ENCODE measurements at places on chromosomes 7 and 10. TPM values are rescaled to one million over a fixed set of nuclear protein-coding genes. Genes with fewer than 3 reads are reported as not detected.

DNA sequence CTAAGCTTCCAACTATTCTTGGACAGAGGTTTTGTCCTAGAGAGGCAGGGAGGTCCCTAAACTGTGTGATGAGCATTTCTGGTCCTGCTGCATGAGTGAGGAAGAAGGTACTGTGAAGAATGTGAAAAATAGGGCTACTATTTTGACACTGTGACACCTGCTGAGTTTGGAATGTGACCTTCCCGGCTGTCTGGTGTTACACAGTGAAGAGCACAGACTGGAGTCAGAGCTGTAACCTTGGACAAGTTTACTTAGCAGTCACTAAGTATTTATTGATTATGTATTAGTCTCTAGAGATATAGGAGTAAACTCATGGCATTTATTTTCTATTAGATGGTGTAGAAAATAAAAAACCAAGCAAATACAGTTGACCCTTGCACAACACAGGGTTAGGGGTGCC, 12.3 kb downstream of the GOLGA7B start:
- H3K27ac ChIP-seq = no peak overlapping the region
- peaks cover 2% of the 10 kb centered on the region for H3K36me3 ChIP-seq
- H3K4me3 ChIP-seq = no peak overlapping the region
- no peak for DNase-seq
- H3K27me3 ChIP-seq = peaks cover 1% of the 10 kb centered on the region

CLDN4 gene
- 1.6 TPM for total RNA-seq

DNA sequence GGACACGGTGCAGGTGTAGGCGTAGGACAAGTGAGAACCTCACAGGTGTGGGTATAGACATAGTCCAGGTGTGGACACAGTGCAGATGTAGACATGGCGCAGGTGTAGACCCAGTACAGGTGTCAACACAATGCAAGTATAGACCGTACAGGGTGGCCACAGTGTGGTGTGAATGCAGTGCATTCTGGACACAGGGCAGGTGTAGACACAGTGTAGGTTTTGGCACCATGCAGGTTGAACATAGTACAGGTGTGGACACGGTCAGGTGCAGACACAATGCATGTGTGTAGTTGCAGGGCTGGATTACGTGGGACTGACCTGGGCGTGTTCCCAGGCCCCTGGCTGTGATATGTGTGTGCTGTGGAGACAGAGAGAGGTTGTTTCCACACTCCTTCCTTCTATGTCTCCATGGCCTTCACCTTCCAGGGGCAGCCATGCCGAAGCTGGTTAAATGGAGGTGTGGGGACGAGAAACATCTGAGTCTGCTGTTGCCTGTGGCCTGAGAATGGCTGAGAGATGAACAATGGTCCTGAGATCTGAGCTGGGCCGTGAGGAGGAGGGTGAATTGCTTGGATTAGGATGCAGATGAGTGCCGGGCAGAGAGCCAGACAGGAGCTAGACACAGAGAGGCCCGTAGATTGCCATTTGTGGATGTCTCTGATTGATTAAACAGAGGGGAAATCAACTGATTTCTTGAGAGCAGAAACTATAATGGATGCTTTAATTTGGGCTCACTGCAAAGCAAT, 343.9 kb upstream of the SHH start:
- H3K4me1 ChIP-seq = no peaks in the 10 kb centered on the region
- no peak for DNase-seq
- H3K36me3 ChIP-seq = peaks cover 3% of the 10 kb centered on the region
- no peak overlapping the region for H3K27ac ChIP-seq
- H3K4me3 ChIP-seq = no peak overlapping the region

GRCh38 chr7:146768957-146769356, 652.4 kb downstream of the CNTNAP2 start:
- no peak overlapping the region for H3K27ac ChIP-seq
- H3K4me1 ChIP-seq = no peaks in the 10 kb centered on the region
- no peak for DNase-seq
- H3K36me3 ChIP-seq = peaks cover 4% of the 10 kb centered on the region
- H3K27me3 ChIP-seq = no peaks in the 10 kb centered on the region

CPA2 gene
- total RNA-seq = not detected

DNA sequence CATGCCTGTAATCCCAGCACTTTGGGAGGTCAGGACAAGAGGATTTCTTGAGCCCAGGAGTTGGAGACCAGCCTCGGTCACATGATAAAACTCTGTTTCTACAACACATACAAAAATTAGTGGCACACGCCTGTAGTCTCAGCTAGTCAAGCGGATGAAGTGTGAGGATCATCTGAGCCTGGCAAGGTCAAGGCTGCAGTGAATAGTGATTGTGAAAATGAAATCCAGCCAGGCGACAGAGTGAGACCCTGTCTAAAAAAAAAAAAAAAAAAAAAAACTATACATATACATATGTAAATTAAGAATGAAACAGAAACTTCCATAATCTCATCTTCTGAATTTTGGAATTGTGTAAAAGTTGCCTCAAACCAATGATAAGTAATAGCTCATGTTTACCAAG, 18.2 kb upstream of the FAM170B start:
- no peaks in the 10 kb centered on the region for H3K4me1 ChIP-seq
- DNase-seq = no peak
- peaks cover 3% of the 10 kb centered on the region for H3K36me3 ChIP-seq

UCN3 gene
- not detected for total RNA-seq

ZNF32 gene
- 25.7 TPM for total RNA-seq

DNA sequence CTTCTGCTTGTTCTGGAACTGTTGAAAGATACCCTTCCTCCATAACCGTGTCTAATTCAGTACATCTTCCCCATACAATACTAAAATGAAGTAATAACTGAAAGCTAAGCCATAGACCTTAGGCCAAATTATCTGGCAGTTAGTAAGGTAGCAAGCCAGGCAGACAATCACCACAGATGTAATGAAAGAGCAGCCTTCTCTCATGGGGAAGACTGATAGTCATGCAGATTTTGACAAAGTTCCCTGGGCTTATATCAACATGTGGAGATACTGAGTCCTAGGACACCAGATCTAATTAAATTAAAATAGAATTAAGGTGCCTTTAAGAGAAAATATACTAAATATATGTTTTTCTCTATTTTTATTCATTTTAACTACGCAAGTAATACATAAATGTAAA, 61.5 kb downstream of the PON1 start:
- no peaks in the 10 kb centered on the region for H3K4me1 ChIP-seq
- no peak for DNase-seq
- H3K27ac ChIP-seq = no peak overlapping the region
- no peak overlapping the region for H3K4me3 ChIP-seq
- H3K36me3 ChIP-seq = no peaks in the 10 kb centered on the region

RHOBTB1 gene
- total RNA-seq = 20.3 TPM

- H3K4me1 ChIP-seq = peaks cover 7% of the 10 kb centered on the region
- no peak for DNase-seq
- H3K36me3 ChIP-seq = no peaks in the 10 kb centered on the region
- H3K27me3 ChIP-seq = no peaks in the 10 kb centered on the region
- no peak overlapping the region for H3K4me3 ChIP-seq
- no peak overlapping the region for H3K27ac ChIP-seq
Observed at GRCh38 chr7:25788961-25789620, 362.9 kb upstream of the NFE2L3 start.

DNA sequence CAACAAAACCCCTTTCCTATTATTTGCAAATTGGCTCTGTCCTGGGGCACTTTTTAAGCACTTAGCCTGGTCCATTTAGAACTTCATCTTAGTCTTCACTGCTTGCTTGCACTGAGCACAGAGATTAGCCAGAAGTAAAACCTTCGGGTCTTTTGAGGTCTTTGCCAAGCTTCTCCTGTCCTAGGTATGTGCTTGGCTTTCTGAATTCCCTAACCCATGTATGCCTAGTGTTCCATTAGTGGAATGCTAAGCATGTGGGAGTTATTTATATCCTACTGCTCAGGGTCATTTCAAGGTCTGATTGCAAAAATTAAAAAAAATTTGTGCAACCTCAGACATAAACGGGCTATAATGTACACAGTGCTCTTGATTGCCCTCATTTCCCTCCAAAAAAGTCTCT, 18.0 kb downstream of the ZNF37A start:
- no peak overlapping the region for H3K4me3 ChIP-seq
- no peaks in the 10 kb centered on the region for H3K27me3 ChIP-seq
- DNase-seq = no peak
- peaks cover 45% of the 10 kb centered on the region for H3K36me3 ChIP-seq
- H3K4me1 ChIP-seq = no peaks in the 10 kb centered on the region

STEAP1 gene
- 1.0 TPM for total RNA-seq

DNA sequence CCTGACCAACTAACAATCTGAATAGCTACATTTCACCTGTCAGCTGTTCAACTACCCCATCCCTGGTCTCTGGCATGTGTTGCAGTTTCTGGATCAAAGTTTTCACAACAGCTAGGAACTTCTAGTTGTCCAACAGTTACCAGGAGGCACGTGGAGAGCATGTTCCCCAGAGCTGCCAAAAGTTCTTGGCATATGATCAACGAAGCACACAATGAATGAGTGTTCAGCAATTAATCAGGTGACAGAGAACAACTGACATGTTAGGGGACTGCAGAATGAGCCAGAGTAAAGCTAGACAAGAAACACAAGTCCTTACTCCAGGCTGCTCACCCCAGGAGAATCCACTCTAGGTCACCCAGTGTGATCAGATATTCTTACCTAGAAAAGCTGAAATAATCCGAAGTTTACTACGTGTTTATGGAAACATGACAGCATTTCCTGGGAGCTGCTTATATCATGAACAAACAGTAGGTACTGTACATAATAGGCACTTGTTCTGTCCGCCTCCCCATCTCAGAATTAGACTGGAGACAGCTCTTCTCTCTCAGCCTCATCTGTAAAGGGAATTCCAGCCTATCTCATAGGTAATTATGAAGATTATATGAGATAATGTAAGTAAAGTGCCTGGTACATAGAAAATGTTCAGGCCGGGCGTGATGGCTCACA, 50.6 kb downstream of the ZNF438 start:
- H3K4me1 ChIP-seq = no peaks in the 10 kb centered on the region
- H3K36me3 ChIP-seq = peaks cover 4% of the 10 kb centered on the region
- no peak for DNase-seq
- no peaks in the 10 kb centered on the region for H3K27me3 ChIP-seq

DNA sequence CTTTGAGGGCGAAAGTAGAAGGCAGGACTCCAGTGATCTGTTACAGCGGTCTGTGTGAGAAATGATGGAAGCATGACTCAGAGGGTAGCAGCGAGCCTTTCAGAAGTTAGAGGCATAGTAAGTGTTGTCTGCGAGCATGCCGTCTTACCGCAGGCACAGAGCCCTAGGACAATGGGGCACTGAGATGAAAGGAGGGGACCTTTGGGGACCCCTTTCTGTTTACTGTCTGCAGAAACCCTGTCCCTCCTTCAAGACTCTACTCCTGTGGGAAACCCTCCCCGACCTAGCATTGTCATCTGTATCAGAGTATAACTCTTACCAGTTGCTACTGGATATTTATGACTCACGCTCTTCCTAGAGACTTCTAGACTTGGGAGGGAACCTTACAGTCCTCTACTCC, 87.2 kb upstream of the AGK start:
- no peaks in the 10 kb centered on the region for H3K36me3 ChIP-seq
- DNase-seq = no peak
- no peak overlapping the region for H3K4me3 ChIP-seq
- H3K4me1 ChIP-seq = no peaks in the 10 kb centered on the region
- H3K27ac ChIP-seq = no peak overlapping the region

DNA sequence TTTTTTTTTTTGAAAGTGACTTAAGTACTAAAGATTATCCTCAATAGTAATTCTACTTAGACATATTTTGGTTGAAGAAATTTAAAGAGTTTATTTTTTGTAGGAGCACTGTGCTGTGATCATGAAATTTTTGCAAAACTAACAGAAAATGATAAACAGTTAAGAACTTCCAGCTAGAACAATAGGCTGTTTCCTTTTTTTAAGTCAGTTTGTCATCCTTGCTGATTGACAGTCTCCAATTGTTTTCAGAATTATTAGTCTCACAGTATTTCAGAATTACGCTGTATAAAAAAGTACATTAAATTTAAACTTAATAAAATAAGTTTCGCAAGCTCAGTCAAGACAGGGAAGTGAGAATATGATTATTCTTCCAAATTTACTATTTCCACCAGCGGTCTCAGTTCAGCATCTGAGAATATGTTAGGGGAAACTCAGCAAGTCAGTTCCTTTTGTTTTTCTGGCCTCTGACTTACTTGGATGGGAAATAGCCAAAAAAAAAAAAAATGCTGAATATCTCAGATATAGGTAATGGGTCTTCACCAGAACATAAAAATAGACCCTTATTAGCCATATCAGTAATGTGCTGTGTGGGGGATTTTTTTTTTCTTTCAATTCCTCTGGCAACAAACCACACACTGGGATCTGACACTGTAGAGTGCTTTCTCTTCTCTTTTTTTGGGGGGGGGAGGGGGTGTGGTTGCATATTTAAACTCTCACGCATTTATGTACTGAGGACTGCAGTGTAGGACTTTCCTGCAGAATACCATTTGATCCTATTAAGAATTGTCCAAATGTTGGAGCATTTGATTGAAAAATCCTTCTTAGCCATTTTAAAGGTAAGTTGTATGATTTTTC, at the start of gene CD36:
Gene CD36, plus strand, starts transcription at position 732 of the 855 bp plus-strand sequence. CDS start 8,099 bp downstream, outside the sequence.
- DNase-seq = no peak
- no peaks in the 10 kb centered on the region for H3K36me3 ChIP-seq
- no peak within 1 kb of the TSS for H3K4me3 ChIP-seq
- H3K27ac ChIP-seq = peak within 1 kb of the TSS; percentile 86
- H3K4me1 ChIP-seq = peaks cover 22% of the 10 kb centered on the region

GRCh38 chr7:149595078-149595477, 97.5 kb upstream of the ZNF746 start:
- H3K4me1 ChIP-seq = no peaks in the 10 kb centered on the region
- H3K4me3 ChIP-seq = no peak overlapping the region
- no peak overlapping the region for H3K27ac ChIP-seq
- H3K27me3 ChIP-seq = peaks cover 5% of the 10 kb centered on the region
- no peak for DNase-seq

EBLN1 gene
- total RNA-seq = not detected

DNA sequence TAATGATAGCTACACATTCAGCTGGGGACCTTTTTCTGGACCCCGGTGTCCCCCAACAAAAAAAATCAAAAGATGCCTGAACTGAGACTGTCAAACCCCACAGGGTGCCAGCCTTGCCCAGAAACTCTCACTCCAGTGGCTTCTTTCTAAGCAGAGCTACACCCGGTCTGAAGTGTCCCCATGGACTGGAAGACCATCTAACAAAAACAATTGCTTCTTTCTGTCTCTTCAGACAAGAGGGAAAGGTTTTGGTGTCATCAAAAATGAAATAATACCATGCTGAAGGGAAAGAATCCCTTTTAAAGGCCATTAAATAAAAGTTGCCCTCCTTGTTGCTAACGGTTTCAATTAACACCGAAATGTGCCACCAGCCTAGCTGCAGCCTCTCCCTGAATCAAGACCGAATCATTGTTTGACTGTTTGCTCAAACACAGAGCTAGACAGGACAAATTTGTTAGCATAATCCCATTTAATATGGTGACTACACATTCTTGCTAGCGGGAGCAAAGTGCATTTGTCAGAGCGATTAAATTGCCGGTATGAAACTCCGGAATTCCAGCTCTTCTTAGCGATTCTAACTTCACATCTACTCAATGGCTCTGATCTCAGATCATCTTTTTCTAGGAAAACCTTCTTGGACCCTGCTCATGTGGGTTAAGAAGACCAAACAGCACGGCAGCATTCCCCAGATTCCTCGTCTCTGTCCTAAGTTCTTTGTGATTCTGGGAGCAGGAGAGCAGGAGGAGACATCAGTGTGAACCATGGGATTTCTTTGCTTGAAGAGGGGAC, 397.5 kb upstream of the PRKCQ start:
- no peak overlapping the region for H3K27ac ChIP-seq
- no peak overlapping the region for H3K4me3 ChIP-seq
- no peaks in the 10 kb centered on the region for H3K4me1 ChIP-seq
- no peaks in the 10 kb centered on the region for H3K27me3 ChIP-seq
- no peak for DNase-seq

GRCh38 chr10:68586606-68587305, 26.6 kb downstream of the TET1 start:
- H3K4me1 ChIP-seq = peaks cover 22% of the 10 kb centered on the region
- H3K27me3 ChIP-seq = peaks cover 3% of the 10 kb centered on the region
- peaks cover 7% of the 10 kb centered on the region for H3K36me3 ChIP-seq
- DNase-seq = no peak
- H3K4me3 ChIP-seq = no peak overlapping the region
